MM.1S (cell line): ENCODE measurements at places on chromosomes 7 and 10.

GRCh38 chr7:68785036-68785435 lies 813.2 kb upstream of the AUTS2 start:
- no peaks in the 10 kb centered on the region for H3K4me1 ChIP-seq
- H3K27ac ChIP-seq: no peak overlapping the region
- no peaks in the 10 kb centered on the region for H3K27me3 ChIP-seq
- no peak overlapping the region for H3K4me3 ChIP-seq

- no peak overlapping the region; the same call in 1 of the 2 replicates for H3K4me3 ChIP-seq
- H3K27me3 ChIP-seq: no peaks in the 10 kb centered on the region
- peak; percentile 54 for DNase-seq
- peak overlapping the region; percentile 24; the same call in 1 of the 2 replicates for H3K27ac ChIP-seq
- H3K36me3 ChIP-seq: no peaks in the 10 kb centered on the region
Observed at GRCh38 chr10:52965938-52966401, 193.4 kb upstream of the MBL2 start.

GRCh38 chr7:27619492-27619891 lies 43.2 kb downstream of the HIBADH start:
- no peak for DNase-seq
- no peaks in the 10 kb centered on the region for H3K27me3 ChIP-seq
- no peaks in the 10 kb centered on the region for H3K4me1 ChIP-seq
- no peaks in the 10 kb centered on the region for H3K36me3 ChIP-seq
- no peak overlapping the region for H3K4me3 ChIP-seq

GRCh38 chr7:30335763-30336487 lies 51.5 kb downstream of the ZNRF2 start:
- H3K36me3 ChIP-seq: no peaks in the 10 kb centered on the region
- peaks cover 21% of the 10 kb centered on the region for H3K4me1 ChIP-seq
- no peak for DNase-seq

DNA sequence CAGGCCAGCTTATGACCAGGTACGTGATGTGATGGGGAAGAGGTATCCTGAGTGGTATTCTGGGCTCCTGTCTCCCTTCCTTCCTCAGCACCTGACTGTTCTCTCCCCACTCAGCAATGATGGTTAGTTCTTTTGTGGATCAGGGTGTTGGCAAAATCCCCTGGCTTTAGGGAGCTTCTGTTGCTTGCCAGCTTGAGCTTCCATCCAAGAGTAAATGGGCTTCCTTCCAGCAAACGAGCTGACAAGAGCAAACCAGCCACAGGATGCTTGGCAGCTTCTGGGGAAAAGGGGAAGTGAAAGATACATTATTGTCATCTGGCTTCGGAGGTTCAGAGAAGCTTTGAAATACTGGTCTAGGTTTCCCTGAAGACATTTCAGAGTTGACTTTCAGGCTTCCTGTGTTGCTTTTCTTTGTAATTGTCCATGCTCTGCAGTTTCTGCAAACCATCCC lies 5.2 kb downstream of the DUSP5 start:
- H3K27ac ChIP-seq: peak overlapping the region; percentile 93
- H3K4me1 ChIP-seq: peaks cover 60% of the 10 kb centered on the region
- no peaks in the 10 kb centered on the region for H3K27me3 ChIP-seq
- H3K4me3 ChIP-seq: peak overlapping the region; percentile 86; the same call in 1 of the 2 replicates
- DNase-seq: peak; percentile 73

GRCh38 chr7:128890306-128891109 lies 20.0 kb downstream of the KCP start:
- no peak overlapping the region for H3K4me3 ChIP-seq
- H3K27ac ChIP-seq: no peak overlapping the region
- peaks cover 25% of the 10 kb centered on the region for H3K27me3 ChIP-seq

DNA sequence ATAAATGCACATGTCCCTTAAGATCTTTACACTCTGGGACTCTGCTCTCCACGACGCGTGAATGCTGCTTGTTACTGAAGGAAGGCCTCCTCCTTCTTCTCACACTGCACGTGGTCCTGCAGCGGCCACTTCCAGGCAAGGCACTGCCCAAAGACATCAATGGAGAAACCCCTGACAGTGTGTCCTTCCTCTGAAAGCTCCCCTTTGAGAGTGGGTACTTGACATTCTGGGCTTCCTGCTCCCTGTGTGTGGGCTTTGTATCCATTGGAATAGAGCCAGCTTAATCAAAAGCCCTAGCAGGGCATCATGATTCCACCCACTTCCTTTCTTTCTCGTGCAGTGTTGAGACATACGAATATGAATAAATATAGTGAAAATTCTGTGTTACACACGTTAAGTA lies 69.7 kb upstream of the STK17A start:
- no peaks in the 10 kb centered on the region for H3K27me3 ChIP-seq
- no peak for DNase-seq
- no peaks in the 10 kb centered on the region for H3K36me3 ChIP-seq
- H3K4me1 ChIP-seq: no peaks in the 10 kb centered on the region
- no peak overlapping the region for H3K4me3 ChIP-seq
- H3K27ac ChIP-seq: no peak overlapping the region

DNA sequence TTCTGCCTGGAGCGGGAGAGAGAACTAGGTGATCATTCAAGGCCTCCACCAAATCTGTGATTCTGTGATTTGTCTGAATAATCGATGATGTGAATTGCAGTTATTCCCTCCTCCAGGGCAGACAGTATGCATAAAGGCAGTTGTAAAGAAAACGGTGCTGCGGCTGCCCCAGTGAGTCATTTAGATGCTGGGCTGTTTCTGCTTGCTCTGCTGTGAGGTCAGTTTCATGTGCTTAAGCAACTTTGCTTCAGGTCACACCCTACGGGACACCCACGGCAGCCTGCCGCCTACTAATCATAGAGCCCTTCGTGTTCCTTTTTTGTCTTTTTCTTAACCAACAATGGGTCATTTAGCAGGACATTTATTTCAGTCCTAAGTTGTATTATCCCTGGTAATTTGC lies 158.1 kb upstream of the PITRM1 start:
- H3K4me1 ChIP-seq: no peaks in the 10 kb centered on the region
- no peaks in the 10 kb centered on the region for H3K27me3 ChIP-seq
- no peak overlapping the region for H3K27ac ChIP-seq
- H3K36me3 ChIP-seq: no peaks in the 10 kb centered on the region
- no peak overlapping the region for H3K4me3 ChIP-seq

GRCh38 chr10:133123746-133124356 lies 36.1 kb downstream of the ADGRA1 start:
- DNase-seq: no peak
- H3K4me1 ChIP-seq: no peaks in the 10 kb centered on the region
- H3K27ac ChIP-seq: no peak overlapping the region
- no peaks in the 10 kb centered on the region for H3K36me3 ChIP-seq
- H3K4me3 ChIP-seq: no peak overlapping the region
- peaks cover 5% of the 10 kb centered on the region for H3K27me3 ChIP-seq

- no peak overlapping the region for H3K4me3 ChIP-seq
- no peak overlapping the region for H3K27ac ChIP-seq
- DNase-seq: no peak
- H3K36me3 ChIP-seq: no peaks in the 10 kb centered on the region
- no peaks in the 10 kb centered on the region for H3K4me1 ChIP-seq
Observed at GRCh38 chr10:86829472-86829871, 73.1 kb downstream of the BMPR1A start.

DNA sequence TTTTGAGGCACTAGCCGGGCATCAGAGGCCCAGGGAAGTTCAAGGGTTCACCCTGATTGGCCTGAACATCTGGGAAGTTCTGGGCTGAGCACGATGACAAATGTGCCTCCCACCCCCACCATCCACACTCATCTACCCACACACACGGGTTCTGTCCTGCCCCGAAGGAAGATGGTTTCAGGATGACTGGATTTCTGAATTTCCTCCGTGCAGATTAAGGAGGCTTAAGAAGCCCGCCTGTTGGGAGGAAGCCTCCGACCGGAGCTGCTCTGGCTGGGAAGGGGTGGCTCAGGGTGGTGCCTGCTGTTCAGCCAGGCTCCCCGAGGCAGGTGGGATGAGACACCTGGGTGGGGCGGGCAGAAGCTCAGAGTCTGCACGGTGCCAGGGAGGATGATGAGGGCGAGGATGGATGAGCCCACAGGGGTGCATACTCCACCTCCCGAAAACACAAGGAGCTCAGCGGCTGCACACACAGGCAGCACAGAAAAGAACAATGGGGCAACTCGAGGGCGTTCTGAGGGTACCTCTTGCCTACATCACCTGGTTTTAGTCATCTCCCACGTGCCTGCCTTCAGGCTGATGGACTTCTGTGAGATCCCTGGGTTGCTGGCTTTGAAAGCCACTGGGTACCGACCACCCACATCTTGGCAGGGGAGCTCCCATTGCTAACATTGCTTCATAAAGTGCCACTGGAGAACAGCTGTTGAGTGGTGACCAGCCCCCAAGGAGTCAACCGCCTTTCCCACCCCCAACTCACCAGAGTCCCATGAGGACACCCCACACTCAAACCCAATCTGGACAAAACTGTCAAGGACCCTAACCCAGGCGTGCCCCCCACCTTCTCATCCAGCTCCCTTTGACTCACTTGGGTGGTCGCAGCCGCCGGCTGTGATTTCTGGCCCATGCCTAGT lies 41.2 kb downstream of the CALML3 start:
- no peaks in the 10 kb centered on the region for H3K36me3 ChIP-seq
- no peak overlapping the region for H3K4me3 ChIP-seq
- peaks cover 19% of the 10 kb centered on the region; the same call in 1 of the 2 replicates for H3K27me3 ChIP-seq
- H3K27ac ChIP-seq: no peak overlapping the region
- H3K4me1 ChIP-seq: no peaks in the 10 kb centered on the region

DNA sequence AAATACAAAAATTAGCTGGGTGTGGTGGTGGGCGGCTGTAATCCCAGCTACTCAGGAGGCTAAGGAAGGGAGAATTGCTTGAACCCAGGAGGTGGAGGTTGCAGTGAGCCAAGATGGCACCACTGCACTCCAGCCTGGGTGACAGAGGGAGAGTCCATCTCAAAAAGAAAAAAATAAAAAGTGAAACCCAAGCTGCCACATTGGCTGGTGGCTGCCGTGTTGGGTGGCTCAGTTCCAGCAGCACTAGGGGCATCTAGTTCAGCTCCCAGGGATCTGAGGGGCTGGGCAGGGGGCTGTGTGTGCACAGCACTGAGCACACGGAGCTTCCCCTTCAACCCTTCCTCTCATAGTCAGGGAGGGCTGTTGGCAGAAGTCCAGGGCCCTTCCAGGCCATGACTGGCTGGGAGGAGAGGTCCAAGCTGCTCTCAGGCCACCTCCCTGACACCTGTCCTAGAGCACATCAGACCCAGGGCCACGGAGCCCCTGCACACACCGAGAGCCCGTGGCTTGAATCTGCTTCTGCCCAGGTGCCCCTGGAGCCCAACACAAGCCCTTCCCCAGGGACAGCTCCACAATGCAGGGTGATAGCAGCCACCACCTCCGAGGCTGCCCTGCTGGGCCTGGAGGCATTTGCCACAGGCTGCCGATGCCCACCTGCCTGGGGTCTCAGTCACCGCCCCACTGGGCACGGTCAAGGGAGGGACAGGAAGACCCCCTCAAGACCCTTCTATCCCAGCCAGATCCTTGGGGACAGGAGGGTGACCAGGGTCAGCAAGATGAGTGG lies 47.3 kb downstream of the YKT6 start:
- no peak for DNase-seq
- no peaks in the 10 kb centered on the region for H3K36me3 ChIP-seq
- no peaks in the 10 kb centered on the region for H3K4me1 ChIP-seq
- no peak overlapping the region for H3K27ac ChIP-seq
- no peak overlapping the region for H3K4me3 ChIP-seq
- H3K27me3 ChIP-seq: no peaks in the 10 kb centered on the region

GRCh38 chr7:118305671-118306070 lies 81.2 kb downstream of the ANKRD7 start:
- H3K4me3 ChIP-seq: no peak overlapping the region
- H3K27me3 ChIP-seq: no peaks in the 10 kb centered on the region
- no peaks in the 10 kb centered on the region for H3K36me3 ChIP-seq
- H3K27ac ChIP-seq: no peak overlapping the region

DNA sequence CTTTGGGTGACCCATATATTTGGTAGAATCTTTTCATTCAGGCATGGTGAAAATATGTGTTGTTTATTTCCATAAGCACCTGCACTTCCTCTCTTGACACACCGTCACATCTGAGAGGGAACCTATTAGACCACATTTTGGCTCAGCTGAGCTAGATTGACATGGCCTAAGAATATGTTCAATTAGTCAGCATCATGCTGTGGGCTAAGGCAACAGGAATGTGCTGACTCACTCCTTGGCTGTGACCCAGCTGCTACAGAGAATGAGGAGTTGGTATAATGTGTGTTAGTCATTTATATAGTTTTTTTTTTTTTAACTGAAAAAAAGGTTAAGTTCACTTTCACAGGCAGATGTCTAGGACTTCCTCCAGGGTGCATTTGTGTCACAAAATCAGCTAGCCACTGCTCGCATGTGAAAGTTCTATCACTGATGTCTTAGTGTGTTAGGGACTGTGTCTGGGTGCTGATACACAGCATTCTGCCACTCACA lies 180.6 kb downstream of the SEMA3E start:
- H3K4me3 ChIP-seq: no peak overlapping the region
- H3K4me1 ChIP-seq: no peaks in the 10 kb centered on the region; the same call in 1 of the 2 replicates
- peak; percentile 95 for DNase-seq

GRCh38 chr10:14564268-14564744 lies 210.4 kb downstream of the FAM107B start:
- H3K4me1 ChIP-seq: peaks cover 38% of the 10 kb centered on the region
- no peaks in the 10 kb centered on the region for H3K27me3 ChIP-seq
- H3K27ac ChIP-seq: no peak overlapping the region
- no peak for DNase-seq
- H3K36me3 ChIP-seq: peaks cover 20% of the 10 kb centered on the region
- no peak overlapping the region for H3K4me3 ChIP-seq

DNA sequence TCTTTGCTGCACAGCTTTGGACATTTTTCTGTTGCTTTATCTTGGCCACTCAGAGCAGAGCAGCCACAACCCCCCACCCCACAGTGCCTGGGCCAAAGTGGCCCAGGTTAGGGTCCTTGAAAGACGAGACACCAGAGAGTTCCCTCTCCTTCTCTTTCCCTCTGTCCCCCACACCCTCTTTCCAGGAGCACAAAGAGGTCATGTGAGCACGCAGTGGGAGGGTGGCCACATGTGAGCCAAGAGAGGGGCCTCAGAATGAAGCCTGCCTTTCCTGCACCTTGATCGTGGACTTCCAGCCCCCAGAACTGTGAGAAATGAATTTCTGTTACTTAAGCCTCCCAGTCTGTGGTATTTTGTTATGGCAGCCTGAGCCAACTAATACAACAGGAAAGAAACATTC lies 14.6 kb upstream of the MSMB start:
- no peaks in the 10 kb centered on the region for H3K36me3 ChIP-seq
- H3K27me3 ChIP-seq: no peaks in the 10 kb centered on the region
- no peak overlapping the region for H3K27ac ChIP-seq
- no peak overlapping the region for H3K4me3 ChIP-seq
- no peak for DNase-seq

- no peak overlapping the region for H3K27ac ChIP-seq
- no peaks in the 10 kb centered on the region for H3K4me1 ChIP-seq
- H3K4me3 ChIP-seq: no peak overlapping the region
- DNase-seq: no peak
Observed at GRCh38 chr7:150339409-150339809, 2.0 kb downstream of the RARRES2 start.

GRCh38 chr10:111732166-111732785 lies 451.3 kb downstream of the GPAM start:
- no peaks in the 10 kb centered on the region for H3K27me3 ChIP-seq
- H3K27ac ChIP-seq: no peak overlapping the region
- DNase-seq: no peak
- H3K36me3 ChIP-seq: no peaks in the 10 kb centered on the region
- H3K4me1 ChIP-seq: no peaks in the 10 kb centered on the region
